DMS153 (cell line): ENCODE measurements at places on chromosomes 1 and 21.
A peak's percentile ranks its signal among the peaks of the same experiment; 100 is the strongest.

DNA sequence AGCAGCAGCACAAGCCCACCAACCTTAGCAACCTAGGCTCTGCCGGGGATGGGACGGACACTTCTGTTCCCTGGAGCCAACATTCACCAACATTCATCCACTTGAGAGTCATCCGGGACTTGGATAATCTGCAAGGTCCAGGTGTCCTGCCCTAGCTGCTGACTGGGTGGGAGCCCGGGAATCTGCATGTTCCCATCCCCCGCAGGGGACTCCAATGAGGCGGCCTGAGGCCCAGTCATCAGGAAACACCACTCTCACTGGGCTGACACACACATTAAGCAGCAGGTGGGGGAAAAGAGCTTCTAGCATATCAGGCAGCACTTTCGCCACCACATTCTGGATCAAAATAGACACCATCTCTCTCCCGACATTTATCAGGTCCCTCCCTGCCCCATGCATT lies 38.4 kb upstream of the CCSAP start:
- DNase-seq, result no peak

GRCh38 chr1:234665975-234666605 lies 56.1 kb upstream of the IRF2BP2 start:
- no peak for DNase-seq

- DNase-seq, result no peak
These were observed 5.3 kb downstream of the E2F2 start for GRCh38 chr1:23525558-23526250.

DNA sequence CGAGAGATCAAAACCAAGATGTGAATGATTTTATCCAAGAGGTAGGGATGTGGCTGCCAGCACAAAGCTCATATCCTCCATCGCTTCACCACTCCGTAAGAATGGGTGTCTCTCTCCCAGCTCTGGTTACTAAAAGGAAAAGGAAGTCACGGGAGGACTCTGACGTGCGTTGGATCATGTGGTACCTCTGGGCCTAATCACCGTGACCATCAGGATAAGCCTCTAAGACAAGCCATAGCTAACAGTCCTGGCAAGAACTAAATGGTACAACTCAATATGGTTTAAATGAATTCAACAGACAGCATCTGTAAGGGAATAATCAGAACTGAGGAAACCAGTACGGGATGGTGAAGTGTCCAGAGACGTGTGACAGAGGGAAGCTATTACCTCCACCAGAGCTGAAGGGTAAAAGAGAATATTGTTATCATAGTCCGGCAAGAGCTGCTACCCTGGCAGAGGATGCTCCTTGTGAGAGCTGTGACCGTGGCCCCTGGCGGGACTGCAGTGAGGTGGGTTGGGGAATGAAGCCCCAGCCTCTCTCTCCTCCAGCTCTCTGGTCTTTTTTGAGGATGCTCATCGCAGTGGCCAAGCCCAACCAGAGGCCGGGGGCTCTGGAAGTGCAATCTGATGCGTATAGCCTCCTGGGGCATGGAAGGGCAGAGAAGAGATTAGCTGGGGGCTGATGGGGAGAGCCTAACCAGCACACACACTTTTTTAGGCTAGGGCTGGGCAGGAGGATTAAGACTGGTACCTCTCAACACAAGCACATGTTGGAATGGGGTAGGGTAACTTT lies 54.2 kb downstream of the KIAA1614 start:
- no peak for DNase-seq

DNA sequence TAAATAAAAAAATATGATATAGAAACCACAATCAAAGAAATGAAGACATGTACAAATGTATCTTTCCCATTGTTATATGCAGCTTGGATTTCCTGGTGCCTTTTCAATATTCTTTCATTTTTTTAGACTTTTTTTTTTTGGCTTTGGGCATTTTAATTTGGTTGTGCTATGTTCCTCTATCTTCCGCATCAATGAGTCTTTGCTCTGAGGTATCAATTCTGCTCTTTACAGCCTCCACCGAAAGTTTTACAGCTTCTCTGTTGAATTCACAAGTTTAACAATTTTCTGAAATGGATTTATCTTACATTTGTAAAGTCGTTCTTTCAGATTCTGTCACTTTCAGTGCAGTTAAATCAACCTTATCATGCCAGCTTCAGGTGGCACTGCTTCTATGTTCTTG lies 50.5 kb downstream of the OMA1 start:
- DNase-seq, result no peak

DNA sequence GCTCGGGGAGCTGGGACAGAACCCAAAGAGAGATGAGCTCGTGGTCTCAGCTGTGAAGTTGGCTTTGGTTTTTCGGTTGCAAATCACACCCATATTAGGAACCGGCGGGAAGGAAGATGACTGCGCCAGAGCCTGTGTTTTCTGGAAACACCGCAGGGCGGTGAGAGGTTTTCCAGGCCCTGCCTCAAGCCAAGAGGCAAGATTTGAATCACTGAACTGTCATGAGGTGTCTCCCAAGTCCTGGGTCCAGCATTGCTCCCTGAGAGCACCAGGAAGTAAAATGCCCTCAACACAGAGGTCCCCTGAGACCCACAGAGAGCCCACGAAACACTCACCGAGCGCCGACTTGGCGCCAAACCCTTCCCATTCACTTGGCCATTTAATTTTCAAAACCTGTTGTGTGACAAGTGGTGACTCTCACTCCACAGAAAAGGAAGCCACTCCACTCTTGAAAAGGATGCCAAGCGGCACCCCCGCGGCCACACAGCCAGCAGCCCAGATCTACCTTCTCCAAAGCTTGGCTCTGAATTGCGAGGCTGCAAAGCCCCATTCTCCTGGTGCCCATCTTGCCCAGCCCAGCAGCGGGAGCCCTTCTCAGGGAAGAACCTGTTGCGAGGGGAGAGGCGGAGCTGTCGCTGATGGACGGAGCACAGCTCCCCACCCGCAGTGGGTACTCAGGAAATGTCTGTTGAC lies 99.0 kb upstream of the RUNX3 start:
- DNase-seq, result peak; percentile 81

- no peak for DNase-seq
These were observed 32.3 kb upstream of the CRP start for GRCh38 chr1:159746666-159747065.

DNA sequence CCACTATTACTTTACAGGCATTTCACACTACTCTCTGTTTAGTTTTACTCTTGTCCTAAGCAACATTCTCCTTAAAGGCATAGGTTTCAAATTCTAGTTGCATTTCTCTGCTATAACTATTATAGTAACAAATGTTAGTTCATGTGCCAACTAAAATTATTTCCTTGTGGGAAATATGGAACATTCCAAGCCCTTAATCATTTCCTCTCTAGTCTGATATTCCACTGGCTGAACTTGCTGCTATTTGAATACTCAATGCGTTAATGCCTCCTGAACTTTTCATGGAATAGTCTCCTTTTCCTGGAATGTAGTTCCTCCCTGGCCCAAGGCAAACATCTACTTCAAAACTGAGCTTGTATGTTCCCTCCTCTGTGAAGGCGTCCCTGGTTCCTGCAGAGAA lies 19.3 kb upstream of the TBX19 start:
- no peak for DNase-seq

DNA sequence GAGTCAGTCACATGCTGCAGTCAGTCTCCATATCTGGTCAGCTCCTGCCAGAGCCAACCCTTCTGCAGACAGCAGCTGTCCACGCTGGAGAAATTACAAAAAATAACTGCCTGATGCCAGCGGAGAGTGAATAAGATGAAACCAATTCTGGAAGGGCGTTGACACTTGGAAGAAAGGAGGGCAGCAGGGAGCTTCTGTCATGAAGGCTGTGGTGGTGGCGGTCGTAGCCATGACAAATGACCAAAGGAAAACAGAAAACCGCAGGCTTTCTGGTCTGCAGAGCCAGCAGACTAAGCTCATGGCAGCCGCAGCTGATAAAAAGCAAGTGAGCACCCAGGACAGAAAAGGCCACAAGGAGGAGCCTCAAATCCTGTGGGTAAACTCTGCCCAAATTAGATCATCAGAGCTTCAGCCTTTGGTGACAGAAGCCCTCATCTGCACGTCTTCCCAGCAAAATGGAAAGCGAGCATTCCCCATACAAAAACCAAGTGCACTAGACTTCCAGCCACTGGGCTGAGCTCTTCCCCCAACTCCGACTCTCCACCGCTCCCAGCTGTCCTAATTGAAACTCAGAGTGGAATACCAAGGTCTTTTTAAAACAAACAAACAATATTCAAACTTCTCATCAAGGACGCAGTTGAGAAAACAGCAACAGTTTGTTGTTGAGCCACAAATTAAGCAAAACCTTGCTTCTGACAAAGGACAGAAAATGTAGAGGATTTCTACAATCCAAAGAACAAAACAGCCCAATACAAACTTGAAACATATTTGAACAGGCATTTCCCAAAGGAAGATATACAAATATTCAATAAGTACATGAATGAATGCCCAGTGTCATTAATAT lies 28.7 kb downstream of the RSPH1 start:
- DNase-seq, result peak; percentile 53

- no peak for DNase-seq
These were observed 586 bp upstream of the AGPAT3 start for GRCh38 chr21:43864313-43864961.

- peak; percentile 76 for DNase-seq
These were observed 57.8 kb downstream of the SLC35D1 start for GRCh38 chr1:66996018-66996682.

DNA sequence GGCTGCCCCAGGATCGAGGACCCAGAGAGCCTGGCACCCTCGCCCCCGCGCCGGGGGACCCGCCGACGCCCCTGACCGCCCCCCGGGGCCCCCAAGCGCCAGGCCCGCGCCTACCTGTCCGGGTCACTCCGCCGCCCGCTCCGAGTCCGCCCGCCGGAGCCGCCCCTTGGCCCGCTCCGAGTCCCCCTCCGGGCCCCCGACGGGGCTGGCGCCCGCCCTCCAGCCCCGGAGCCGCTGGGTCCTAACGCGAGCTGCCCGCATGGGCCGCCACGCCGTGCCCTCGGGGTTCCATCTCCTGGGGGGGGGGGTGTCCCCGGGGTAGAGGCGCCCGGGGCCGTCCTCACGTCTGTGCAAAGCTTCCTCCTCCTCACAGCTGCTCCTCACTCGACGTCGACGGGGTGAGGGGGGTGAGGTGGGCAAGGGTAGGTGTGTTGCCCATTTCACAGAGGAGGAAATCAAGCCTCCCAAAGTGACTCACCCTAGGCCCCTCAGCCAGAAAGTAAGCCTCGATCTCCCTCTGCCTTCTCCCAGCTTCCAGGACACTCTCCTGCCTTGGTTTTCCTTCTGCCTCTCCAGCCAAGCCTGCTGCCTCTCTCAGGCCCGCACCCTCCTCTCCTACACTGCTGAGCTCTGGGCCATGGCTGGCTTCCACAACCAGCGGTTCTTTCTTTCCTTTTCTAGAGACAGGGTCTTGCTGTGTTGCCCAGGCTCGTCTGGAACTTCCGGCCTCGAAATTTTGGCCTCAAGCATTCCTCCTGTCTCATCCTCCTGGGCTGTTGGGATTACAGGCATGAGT lies at the start of gene MFAP2:
TSS of gene MFAP2 (minus strand) at position 148 of the 796 bp plus-strand sequence. CDS start 2,347 bp downstream, outside the sequence.
- no peak for DNase-seq

DNA sequence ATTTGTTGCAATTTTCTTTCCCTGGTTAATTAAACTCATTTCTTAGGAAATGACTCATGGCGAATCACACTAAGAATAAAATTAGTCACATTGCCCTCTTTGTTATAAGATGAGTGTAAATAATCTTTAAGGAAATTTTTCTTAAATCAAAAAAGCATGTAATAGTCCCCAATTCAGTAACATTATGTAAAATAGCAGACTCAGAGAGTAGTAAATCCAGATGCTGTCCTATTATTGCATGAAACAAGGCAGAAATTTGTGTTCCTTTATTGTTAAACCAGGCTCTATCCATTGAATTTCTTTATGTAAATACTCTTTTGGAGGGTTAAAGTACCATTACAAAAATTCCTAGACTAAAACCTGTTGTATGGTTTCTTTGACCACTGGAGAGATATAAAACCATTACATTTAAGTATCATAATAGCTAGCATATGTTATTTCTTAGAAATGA lies 154.5 kb upstream of the C1orf87 start:
- no peak for DNase-seq

DNA sequence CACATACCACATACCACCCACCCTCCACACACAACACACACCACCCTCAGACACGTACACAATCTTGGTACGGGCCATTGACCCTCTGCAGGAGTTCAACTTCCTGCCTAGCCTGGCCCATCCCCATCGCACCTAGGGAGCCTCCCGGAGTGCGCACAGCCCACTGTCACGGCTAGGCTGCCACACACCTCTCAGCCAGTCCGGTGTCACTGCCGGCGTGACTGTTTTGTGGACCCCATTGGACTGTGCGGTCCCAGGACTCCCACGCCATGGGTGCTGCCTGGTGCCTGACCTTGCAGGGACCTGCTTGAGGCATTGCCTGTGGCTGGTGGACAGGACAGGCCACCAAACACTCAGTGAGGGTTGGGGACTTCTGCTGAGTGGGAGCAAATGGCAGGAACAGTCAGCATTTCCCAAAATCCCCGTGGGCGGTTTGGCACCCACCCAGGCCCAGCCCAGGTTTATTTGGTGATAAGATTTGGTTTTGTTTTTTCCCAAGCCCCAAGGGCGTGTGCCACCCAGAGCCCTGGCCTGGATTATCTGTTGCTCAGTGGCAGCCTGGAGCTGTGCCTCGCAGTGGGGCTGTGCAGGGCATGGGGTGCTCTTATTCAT lies 27.7 kb downstream of the RAB7B start:
- no peak for DNase-seq

DNA sequence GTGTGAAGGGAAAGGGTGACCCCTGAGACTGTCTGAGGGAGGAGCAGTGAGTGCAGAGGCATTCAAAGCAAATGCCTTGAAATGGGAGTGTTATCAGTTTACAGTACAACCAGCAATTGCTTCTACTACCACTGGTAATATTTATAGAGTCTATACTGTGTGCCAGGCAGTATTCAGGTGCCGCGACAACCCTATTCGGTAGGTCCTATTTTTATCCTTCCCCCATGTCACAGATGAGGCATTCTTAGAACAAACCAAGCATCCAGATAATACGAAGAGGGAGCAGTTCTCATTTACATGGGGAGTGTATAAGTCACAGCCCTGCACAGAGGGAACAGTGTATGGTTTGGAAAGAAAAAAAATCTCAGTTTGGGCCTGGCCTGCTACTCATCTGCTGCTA lies 18.3 kb downstream of the ROR1 start:
- DNase-seq, result no peak

DNA sequence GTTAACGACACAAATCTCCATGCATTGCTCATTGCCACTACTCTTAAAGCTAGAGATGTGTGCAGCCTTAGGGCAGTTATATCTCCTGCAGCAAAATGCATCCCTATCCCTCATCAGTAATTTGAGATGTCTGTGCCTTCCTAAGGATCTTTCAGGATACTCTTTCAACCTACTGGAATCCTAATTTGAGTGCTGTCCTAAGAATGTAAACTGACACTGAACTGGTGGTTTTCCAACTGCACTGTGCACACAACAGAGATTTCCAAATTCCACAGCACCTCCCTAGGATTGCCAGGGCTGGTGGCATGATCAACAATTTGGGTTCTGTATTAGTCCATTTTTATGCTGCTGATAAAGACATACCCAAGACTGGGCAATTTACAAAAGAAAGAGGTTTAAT lies 193.9 kb downstream of the LTN1 start:
- no peak for DNase-seq

DNA sequence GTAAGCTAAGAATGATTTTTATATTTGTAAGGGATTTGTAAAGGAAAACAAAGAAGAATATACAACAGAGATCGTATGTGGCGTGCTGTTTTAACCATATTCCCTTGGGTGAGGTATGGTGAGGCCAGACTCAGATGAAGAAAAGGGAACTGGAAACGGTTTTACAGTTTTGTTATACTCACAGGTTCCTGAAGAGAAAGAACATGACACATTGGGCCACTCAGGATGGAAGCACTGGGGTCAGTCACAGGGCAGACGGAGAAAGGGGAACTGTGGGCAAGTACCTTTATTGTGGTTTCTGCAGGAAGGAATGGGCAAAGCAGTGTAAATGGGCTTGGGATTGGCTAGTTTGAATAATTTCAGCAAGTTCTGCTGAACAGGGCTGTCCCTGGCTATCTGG lies 177.4 kb downstream of the LBR start:
- no peak for DNase-seq
